ENCODE measurements at places on chromosomes 1 and 21. TPM values are rescaled to one million over a fixed set of nuclear protein-coding genes. Genes with fewer than 3 reads are reported as not detected.

DNA sequence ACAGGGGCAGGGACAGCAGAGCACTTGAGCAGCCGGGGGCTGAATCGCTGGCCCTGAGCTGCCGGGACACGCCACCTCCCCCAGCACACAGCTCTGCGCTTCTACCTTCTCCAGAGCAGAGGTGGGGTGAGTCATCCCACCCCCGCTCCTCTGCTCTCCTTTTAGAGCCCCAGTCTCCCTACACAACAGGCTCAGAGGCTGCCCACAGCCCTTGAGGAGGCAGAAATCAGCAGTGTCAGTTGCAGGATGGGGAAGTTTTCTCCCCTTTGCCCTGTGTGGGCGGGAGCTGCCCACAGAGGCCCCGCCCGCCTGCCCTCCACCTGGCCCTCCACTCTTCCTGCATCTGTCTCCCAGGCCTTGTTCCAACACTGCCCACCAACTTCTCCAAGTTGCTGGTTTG is 94.6 kb downstream of the STUM start:
- H3K27me3 ChIP-seq, result no peaks in the 10 kb centered on the region
- H3K36me3 ChIP-seq, result no peaks in the 10 kb centered on the region
- peak; percentile 62 for DNase-seq
- H3K4me1 ChIP-seq, result peaks cover 13% of the 10 kb centered on the region

- no peaks in the 10 kb centered on the region for H3K36me3 ChIP-seq
- H3K4me1 ChIP-seq, result peaks cover 30% of the 10 kb centered on the region
- no peak overlapping the region for H3K4me3 ChIP-seq
- H3K27ac ChIP-seq, result peak overlapping the region; percentile 88
- H3K27me3 ChIP-seq, result no peaks in the 10 kb centered on the region
Measured at GRCh38 chr1:94096797-94097549, 24.0 kb downstream of the ABCA4 start.

GRCh38 chr1:155198547-155198906 is 9.2 kb downstream of the THBS3 start:
- H3K4me3 ChIP-seq, result no peak overlapping the region
- no peak for DNase-seq
- H3K4me1 ChIP-seq, result no peaks in the 10 kb centered on the region
- H3K36me3 ChIP-seq, result no peaks in the 10 kb centered on the region
- H3K27me3 ChIP-seq, result no peaks in the 10 kb centered on the region
- no peak overlapping the region for H3K27ac ChIP-seq

- H3K27me3 ChIP-seq, result no peaks in the 10 kb centered on the region
- H3K36me3 ChIP-seq, result no peaks in the 10 kb centered on the region
- no peak overlapping the region for H3K4me3 ChIP-seq
Measured at GRCh38 chr1:36133484-36133883, 8.5 kb upstream of the COL8A2 start.

- peak overlapping the region; percentile 37 for H3K4me3 ChIP-seq
- no peaks in the 10 kb centered on the region for H3K36me3 ChIP-seq
- no peaks in the 10 kb centered on the region for H3K4me1 ChIP-seq
- H3K27ac ChIP-seq, result peak overlapping the region; percentile 73
- peak; percentile 76 for DNase-seq
Measured at GRCh38 chr1:155070721-155071569, 7.4 kb downstream of the EFNA4 start.

GRCh38 chr1:69777971-69778370 is 210.2 kb downstream of the LRRC7 start:
- no peaks in the 10 kb centered on the region for H3K27me3 ChIP-seq
- H3K27ac ChIP-seq, result no peak overlapping the region
- no peaks in the 10 kb centered on the region for H3K36me3 ChIP-seq
- H3K4me1 ChIP-seq, result no peaks in the 10 kb centered on the region
- no peak overlapping the region for H3K4me3 ChIP-seq

DNA sequence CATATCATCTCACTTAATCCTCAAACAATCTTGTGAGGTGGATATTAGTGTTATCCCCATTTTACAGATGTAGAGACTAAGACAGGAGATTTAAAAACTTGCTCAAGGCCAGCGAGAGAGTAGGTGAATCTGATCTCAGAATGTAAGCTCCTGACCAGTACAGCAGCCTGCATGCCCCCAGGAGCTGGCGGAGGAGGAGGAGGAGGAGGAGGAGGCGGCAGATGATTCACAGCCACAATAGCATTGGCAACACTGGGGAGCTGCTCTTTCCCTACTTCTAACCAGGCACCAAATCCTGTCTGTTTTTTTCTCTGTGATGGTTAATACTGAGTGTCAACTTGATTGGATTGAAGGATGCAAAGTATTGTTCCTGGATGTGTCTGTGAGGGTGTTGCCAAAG is 243.2 kb downstream of the ATG4C start:
- H3K27me3 ChIP-seq, result no peaks in the 10 kb centered on the region
- H3K36me3 ChIP-seq, result no peaks in the 10 kb centered on the region
- H3K27ac ChIP-seq, result no peak overlapping the region
- no peak for DNase-seq
- H3K4me1 ChIP-seq, result no peaks in the 10 kb centered on the region

DNA sequence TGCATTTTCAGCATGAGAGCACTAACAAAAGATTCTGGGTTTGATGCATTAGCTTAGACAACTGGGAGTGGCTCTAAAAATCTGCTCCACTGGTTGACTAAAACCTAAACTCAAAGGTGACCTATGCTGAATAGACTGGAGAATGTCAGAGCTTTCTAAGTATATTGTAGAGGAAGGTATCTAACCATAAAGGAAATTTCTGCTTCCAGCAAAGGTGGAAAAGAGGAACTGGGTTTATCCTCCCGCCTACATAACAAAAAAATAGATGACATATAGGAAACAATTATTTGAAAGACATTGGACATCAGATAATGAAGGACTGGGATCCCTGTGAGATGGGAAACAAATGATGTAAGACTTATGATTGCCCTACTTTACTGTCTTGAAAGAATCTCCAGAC is 35.8 kb upstream of the CR2 start:
- no peak overlapping the region for H3K4me3 ChIP-seq
- DNase-seq, result no peak
- H3K36me3 ChIP-seq, result no peaks in the 10 kb centered on the region
- no peak overlapping the region for H3K27ac ChIP-seq
- no peaks in the 10 kb centered on the region for H3K4me1 ChIP-seq

- no peak for DNase-seq
- H3K27me3 ChIP-seq, result no peaks in the 10 kb centered on the region
- no peak overlapping the region for H3K4me3 ChIP-seq
- H3K36me3 ChIP-seq, result no peaks in the 10 kb centered on the region
- no peaks in the 10 kb centered on the region for H3K4me1 ChIP-seq
- H3K27ac ChIP-seq, result no peak overlapping the region
Measured at GRCh38 chr1:243667133-243667532, 182.9 kb downstream of the AKT3 start.

DNA sequence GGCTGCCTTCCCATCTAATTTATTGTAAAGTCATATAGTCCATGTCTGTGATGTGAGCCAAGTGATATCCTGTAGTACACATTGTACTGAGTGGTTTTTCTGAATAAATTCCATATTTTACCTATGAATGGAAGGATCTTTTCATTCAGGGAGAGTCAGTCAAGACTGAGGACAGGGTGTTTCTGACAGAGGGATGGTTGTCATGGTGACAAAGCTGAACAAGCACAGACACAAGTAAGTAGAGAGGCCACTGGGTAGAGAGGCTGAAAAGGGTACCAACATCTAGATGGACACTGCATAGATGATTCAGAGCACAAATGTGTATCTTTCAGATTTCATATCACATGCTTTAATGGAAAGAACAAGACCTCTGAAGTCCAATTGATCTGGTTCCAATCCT is 22.6 kb upstream of the IL20 start:
- DNase-seq, result no peak
- no peaks in the 10 kb centered on the region for H3K36me3 ChIP-seq
- H3K4me1 ChIP-seq, result no peaks in the 10 kb centered on the region
- H3K4me3 ChIP-seq, result no peak overlapping the region
- no peak overlapping the region for H3K27ac ChIP-seq
- no peaks in the 10 kb centered on the region for H3K27me3 ChIP-seq

- H3K27me3 ChIP-seq, result no peaks in the 10 kb centered on the region
- no peak overlapping the region for H3K27ac ChIP-seq
- no peak for DNase-seq
- no peak overlapping the region for H3K4me3 ChIP-seq
- H3K36me3 ChIP-seq, result no peaks in the 10 kb centered on the region
Measured at GRCh38 chr1:201551877-201552731, 13.2 kb downstream of the NAV1 start.

DNA sequence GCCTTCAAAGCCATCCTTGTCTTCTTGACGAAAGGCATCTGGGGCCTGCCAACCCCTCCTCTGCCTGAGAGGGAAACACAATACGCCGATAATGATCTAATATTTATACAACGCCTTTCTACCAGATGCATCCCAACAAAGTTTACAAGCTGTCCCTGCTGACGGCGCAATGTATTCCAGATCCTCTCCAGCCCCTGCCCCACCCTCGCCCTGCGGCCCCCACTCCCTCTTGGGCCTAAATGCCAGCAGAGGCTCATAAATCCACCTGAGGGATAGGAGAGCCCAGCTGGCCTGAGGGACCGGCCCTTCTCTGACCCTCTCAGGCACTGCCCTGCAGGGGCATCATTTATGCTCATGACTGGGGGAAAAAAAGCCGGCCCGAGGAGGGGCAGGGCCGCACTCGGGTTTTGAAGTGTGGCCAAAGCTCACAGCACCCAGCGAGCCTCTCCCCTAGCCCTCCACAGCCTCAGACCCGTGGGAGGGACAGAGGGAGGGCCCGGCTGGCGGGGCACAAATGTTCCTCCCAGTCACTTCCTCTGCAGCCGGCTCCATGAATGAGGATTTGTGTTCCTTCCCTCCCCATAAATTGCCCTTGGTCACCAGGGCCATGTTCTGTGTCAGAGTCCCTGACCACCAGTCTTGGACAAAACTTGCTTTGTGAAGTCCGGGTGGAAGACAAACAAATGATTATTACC is 140.3 kb downstream of the FOXD2 start:
- no peak overlapping the region for H3K4me3 ChIP-seq
- H3K36me3 ChIP-seq, result no peaks in the 10 kb centered on the region
- H3K27ac ChIP-seq, result no peak overlapping the region
- DNase-seq, result peak; percentile 22
- H3K27me3 ChIP-seq, result no peaks in the 10 kb centered on the region

DNA sequence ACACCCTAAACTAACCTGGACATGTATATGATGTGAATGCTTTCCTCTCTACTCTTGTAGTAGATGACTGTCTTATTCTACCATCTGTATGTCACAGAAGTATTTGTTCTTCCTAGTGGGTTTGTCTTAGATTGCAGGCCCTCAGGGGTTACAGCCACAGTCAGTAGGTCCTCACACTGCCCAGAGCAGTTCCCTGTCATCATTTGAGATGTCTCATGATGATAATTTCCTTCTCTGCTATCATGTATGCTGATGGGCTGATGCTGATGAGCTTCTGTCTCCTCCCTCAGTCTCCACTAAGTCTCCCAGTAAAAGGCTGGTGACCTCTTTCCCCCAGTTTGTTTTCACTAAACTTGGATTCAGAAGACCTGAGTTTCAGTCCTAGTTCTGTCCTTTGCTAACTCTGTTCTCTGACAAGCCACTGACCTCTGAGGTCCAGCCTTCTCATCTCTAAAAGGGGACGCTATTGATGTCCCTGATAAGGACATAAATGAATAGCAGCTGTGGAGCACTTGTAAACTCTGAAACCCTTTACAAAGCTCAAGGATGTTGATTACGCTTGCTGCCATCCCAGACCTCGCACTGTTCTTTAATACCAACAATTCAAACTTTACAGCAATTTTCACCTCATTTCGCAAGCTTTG is 3.1 kb upstream of the ETV3 start:
- H3K4me3 ChIP-seq, result no peak overlapping the region
- no peaks in the 10 kb centered on the region for H3K36me3 ChIP-seq
- no peak overlapping the region for H3K27ac ChIP-seq
- H3K4me1 ChIP-seq, result no peaks in the 10 kb centered on the region
- DNase-seq, result no peak

GRCh38 chr1:184889902-184890301 is 84.4 kb downstream of the NIBAN1 start:
- H3K27me3 ChIP-seq, result no peaks in the 10 kb centered on the region
- H3K4me3 ChIP-seq, result no peak overlapping the region
- no peaks in the 10 kb centered on the region for H3K36me3 ChIP-seq
- DNase-seq, result no peak
- H3K4me1 ChIP-seq, result no peaks in the 10 kb centered on the region

GRCh38 chr1:234665975-234666605 is 56.1 kb upstream of the IRF2BP2 start:
- no peak overlapping the region for H3K4me3 ChIP-seq
- no peaks in the 10 kb centered on the region for H3K36me3 ChIP-seq
- H3K27me3 ChIP-seq, result no peaks in the 10 kb centered on the region
- no peaks in the 10 kb centered on the region for H3K4me1 ChIP-seq
- no peak overlapping the region for H3K27ac ChIP-seq

DNA sequence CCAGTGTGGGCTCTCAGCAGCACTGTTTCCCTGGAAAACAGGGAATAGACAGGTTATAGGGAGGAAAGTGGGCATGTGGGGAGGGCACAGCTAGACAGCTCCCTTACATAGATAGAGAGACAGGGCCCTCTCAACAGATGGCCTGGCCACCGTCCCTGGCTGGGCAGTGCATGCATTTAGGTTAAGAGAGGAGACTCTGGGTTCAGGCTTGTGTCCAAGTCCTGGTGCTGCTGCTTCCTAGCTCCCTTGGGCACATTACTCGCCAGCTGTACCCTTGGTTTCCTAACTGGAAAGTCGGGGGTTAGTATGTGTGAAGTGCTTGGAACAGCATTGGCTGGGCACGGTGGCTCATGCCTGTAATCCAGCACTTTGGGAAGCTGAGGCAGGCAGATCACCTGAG is 9.1 kb downstream of the PLOD1 start:
- DNase-seq, result no peak
- no peak overlapping the region for H3K4me3 ChIP-seq
- H3K36me3 ChIP-seq, result no peaks in the 10 kb centered on the region
- no peaks in the 10 kb centered on the region for H3K4me1 ChIP-seq

GRCh38 chr1:73766786-73767348 is 431.1 kb downstream of the LRRIQ3 start:
- DNase-seq, result no peak
- no peak overlapping the region for H3K4me3 ChIP-seq

DNA sequence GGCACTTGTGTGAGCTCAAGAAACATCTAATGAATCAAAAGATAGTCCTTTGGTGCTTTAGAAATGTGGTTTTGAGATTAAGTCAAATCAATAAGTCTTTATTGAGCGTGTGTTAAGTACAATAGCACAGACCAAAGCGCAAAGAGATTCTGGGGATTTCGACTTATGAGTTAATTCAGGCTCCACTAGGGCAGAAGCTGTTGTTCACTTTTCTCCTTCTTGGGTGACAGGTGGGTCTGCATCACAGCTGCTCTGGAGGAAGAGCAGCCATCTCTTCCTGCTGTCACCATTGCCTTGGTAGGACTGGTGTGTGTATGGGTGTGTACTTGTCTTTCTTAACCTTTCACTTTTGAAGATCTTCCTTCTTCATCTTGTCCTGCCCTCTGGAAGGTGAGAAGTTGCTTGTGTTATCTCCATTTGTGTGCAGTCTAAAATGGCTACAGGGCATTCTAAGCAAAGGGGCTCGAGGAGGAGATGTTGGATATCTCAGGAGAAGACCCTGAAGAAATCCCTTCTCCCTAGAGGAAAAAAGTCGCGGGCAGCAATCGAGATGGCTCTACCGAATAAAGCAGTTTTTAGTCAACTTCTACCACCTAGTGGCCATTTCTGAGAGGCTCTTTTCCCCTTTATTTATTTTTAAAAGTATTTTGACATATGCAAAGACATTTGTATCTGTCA is 22.9 kb upstream of the DISC1 start:
- no peaks in the 10 kb centered on the region for H3K4me1 ChIP-seq

The HSPG2 gene
- 394 TPM for total RNA-seq

The OR14A2 gene
- not detected for total RNA-seq

Measured in uterus (tissue), 4 donors.